Astrocyte of the spinal cord (primary cell): ENCODE measurements at places on chromosomes 5 and 9.

GRCh38 chr5:10936081-10936855 lies 175.2 kb upstream of the DAP start:
- no peak for DNase-seq

DNA sequence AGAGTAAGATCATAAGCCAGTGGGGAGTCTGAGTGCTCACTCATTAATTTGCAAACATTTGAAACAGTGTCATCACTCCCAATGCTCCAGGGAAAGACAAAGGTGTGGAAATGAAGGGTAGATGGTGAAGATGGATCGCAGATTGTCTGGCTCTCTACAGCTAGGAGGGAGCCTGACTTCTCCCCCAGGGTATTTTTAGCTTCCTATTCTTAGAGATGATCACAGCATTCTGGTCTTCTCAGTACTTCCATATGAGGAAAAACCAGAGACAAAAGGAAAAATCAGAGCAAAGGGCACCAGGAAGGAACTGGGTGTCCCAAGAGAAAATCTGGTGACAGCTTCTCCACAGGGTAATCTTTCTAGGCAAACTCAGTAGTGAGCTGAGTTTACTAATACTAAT lies 401.9 kb upstream of the GRIA1 start:
- DNase-seq: no peak

DNA sequence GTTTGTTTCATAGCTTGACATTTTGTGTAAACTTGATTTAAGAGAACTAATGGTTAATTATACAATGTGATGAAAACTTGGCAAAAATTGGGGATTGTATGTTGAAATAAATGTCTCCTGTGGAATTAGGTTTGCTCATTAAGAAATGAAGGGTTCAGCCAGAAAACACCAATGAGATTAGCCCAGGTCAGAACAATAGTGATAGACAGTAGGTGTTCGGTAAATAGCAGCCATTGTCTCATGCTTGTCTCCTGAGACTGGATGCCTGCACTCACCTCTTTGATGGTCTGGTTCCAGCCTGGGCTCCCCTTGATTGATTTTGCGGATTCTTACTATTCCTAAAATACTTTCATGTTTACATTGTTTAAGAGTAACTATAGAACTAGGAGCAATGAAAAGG lies 135.5 kb downstream of the FBN2 start:
- DNase-seq: no peak

DNA sequence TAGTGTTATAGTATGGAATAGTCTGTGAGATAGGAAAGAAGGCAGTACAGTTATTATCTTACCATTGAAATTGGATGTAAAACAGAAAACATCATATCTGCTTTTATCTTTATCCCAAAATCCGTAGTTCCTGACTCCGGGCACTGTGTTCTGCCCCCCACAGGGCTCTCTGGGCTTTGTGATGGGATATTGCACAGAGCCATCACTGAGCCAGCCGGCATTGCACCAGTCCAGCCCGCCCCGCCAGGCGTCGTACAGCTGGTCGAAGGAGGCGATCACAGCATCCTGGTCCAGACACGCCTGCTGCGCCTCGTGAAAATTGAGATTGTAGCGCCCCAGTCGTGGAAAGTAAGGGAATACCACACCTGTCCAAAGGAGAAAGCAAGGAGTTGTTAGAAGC lies 76.4 kb downstream of the HAPLN1 start:
- no peak for DNase-seq

GRCh38 chr5:73603998-73604397 lies 22.0 kb upstream of the ARHGEF28 start:
- DNase-seq: no peak

GRCh38 chr9:121172726-121173487 lies 28.8 kb downstream of the RAB14 start:
- no peak for DNase-seq
